ENCODE measurements at places on chromosomes 12 and 14.

- no peak for DNase-seq
These were observed 82.4 kb upstream of the FBXO21 start for GRCh38 chr12:117272690-117273089.

DNA sequence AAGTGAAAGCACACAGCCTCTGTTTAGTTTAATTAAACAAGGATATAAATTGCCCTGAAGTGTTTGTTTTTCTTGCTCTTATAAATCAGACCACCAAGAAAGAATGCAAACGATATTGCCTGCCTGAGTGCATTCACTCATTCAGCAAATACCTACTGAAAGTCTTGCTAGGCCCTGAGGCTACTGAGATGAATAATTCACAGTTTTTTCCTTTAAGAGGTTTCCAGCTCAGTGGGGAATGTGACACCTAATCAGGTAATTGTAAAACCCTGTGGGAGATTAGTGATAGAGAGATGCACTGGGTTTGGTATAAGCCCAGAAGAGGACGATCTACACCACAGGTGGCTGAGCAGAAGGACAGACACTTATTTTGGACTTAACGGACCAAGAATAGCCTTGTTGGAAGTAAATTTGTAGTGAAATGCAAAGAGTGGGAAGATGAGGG is 151.4 kb downstream of the SLC35F4 start:
- DNase-seq: no peak

DNA sequence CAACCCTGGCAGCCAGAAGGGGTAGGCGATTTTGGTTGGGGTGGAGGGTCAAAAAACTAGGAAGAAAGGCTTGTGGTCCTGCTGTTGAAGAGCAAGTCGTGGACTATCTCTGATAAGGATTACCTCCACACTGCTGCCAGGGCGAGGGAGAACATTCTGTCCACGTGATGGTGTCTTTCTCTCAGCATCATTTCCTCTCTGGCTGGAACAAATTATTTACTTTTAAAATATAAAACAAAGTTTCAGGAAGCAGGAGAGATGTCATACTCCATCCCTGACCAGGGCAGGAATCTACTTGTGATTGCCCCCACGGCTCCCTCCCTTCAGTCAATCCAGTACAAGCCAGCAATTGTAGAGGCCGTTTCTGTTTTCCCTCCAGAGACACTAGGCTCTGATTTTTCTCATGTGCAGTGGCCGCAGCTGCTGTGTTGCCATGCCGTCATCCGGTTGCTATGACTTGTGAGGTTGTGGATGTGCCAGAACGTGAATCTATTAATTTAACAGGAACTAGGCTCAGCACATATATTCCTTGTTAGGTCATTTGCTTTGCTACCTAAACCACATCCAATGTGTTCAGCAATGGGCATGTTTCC is 61.5 kb upstream of the PTGR2 start:
- DNase-seq: no peak

DNA sequence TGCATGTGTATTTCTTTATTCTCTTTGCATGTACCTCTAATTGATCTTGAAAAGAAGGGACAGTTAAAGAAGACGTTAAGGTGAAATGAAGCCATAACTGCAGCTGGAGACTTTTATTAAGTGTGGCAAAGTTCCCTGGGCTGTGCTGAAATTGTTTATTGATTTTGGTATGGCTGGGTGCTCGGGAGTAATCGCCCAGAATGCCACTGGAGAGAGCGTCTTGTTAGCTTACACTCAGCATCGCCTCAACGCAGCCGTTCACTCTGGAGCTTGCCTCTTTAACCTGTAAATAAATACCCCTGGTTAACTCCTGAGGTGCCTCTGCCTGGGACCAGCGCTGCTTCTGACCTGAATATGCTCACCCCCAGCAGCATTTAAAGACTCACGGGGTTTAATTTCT is 98.6 kb downstream of the GPATCH2L start:
- DNase-seq: no peak

GRCh38 chr12:128817111-128818015 is 6.4 kb downstream of the SLC15A4 start:
- DNase-seq: no peak

- no peak for DNase-seq
These were observed 137.1 kb upstream of the ATP2B1 start for GRCh38 chr12:89845767-89846166.

- DNase-seq: no peak
These were observed 78.2 kb downstream of the HMGA2 start for GRCh38 chr12:65902500-65902899.

DNA sequence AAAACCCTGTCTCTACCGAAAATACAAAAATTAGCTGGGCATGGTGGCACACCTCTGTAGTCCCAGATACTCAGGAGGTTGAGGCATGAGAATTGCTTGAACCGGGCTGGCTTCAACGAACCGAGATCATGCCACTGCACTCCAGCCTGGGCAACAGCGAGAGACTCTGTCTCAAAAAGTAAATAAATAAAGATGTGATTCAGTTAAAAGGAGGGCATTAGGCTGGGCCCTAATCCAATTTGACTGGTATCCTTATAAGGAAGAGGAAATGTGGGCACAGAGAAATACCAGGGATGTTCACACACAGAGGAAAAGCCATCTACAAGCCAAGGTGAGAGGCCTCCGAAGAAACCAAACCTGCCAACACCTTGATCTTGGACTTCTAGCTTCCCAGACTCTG is 10.1 kb upstream of the DCAF4 start:
- no peak for DNase-seq

GRCh38 chr12:51773145-51773869 is 75.2 kb downstream of the FIGNL2 start:
- no peak for DNase-seq

- no peak for DNase-seq
These were observed 92.0 kb downstream of the FBXL14 start for GRCh38 chr12:1502379-1502720.

DNA sequence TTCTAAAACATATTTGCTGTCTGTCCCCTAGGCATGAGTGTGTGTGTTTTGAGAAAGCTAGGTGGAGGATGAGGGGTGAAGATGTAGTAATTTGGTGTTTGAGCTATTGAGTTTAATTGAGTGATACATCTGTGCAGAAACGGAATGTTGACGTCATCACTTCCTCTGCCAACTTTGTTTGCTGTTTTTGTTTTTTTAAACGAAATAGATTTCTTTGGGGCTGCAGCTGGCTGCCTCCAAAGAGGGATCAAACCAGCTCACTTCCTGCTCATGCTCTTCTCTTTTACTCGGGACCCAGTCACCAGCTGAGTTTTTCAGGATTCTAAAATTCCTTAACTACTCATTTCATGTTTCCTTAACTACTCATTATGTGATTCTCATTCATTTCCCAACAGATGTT is 19.5 kb upstream of the CRACR2A start:
- DNase-seq: no peak

GRCh38 chr12:120115692-120116440 is 687 bp downstream of the RAB35 start:
- DNase-seq: no peak

- no peak for DNase-seq
These were observed 89.9 kb downstream of the FLRT2 start for GRCh38 chr14:85619851-85620250.

DNA sequence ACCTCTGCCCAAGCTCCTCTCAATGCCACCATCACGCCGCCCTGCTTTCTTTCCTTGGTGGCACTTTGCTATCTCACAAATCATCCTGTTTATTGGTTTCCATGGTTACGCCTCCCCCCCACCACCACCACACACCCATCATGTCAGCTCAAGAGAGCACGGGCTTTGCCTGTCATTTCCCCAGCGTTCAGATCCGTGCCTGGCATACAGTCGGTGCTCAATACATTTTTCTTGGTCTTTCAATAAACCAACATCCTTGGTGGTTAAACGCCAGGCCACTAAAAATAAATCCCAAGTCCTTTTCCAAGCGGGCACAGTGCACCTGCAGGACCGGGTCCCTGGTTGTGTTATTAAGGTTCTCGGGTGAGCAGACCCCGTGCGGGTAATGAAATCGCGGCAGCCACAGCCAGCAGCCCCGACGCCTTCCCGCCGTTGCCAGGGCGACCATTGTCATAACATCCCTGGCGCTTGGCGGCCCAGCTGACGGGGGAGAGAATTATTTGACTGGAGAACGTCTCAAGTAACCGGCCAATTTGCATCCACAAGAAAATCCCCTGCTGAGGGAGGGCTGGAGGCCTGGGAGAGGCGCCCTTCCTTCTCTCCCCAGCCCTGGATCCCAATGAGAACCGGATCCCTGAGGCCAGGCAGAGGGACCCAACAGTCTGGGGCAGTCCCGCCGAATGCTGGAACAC is 92.9 kb downstream of the KSR2 start:
- DNase-seq: no peak

Measured in stimulated activated CD8-positive, alpha-beta memory T cell treated with anti-CD3 and anti-CD28 coated beads, Interleukin-12 subunit alpha, Interleukin-12 subunit beta, amount 100 ng/mL, for 4 hours (primary cell).